ENCODE measurements at places on chromosomes 7 and 10. TPM values are rescaled to one million over a fixed set of nuclear protein-coding genes. Genes with fewer than 3 reads are reported as not detected.

The TRIM50 gene
- 0.48 TPM for total RNA-seq

DNA sequence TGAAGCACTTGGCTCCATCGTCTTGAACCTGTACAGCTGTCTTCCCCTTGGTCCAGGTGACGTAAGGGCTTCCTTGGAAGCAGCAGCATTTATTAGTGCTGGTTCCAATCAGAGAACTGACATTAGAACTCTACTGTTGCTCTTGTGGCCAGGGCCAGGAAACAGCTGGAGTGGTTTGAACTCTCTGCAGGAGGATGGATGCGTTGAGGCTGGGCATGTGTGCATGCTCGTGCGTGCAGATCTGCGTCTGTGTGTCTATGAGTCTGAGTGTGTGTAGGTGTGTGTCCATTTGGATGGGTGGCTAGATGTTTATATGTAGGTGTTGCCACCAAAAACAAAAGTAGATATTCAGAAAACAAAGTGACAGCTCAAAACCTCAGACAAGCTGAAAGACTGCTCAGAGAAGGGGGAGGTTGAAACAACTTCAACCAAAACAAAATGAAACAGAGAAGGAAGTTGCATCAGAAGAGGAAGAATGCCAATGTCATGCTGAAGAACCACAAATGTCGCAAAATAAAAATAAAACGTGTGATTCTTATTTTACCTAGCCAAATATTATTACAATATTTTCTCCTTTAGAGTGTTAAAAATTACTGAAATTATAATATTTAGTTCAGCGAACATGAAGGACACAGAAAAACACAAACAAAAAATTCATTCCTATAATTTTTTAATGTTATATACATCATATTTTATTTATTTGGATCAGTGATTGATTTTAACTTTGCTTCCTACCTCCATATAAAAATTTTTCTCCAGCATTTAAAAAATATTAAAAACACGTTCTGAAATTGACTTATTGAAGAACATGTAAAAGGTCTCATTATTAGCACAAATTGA lies 96.1 kb upstream of the MKLN1 start:
- DNase-seq: no peak

The MAT1A gene
- 1.2 TPM for total RNA-seq

DNA sequence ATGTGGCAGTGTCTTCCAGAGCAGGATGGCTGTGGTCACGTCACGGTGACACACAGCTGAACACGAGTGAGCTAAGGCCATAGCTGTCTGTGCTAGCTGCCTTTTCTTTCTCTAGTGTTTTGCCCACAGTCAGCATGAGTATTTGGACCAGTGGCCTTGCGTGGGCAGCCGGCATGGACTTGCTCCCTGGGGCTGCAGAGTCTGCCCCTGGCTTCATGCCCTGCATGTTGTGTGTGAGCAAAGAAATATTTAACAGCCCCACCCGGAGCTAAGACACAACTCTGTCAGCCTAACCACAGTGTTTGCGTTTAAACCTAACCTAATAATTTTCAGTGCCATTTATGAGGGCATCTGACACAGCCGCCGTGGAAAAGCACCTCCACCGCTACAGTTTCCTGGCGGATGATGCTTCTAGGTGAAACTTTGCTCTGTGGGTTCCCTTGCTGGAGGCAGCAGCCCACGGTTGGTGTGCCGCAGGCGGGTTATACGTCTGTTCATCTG lies 14.6 kb downstream of the CHST12 start:
- DNase-seq: no peak

DNA sequence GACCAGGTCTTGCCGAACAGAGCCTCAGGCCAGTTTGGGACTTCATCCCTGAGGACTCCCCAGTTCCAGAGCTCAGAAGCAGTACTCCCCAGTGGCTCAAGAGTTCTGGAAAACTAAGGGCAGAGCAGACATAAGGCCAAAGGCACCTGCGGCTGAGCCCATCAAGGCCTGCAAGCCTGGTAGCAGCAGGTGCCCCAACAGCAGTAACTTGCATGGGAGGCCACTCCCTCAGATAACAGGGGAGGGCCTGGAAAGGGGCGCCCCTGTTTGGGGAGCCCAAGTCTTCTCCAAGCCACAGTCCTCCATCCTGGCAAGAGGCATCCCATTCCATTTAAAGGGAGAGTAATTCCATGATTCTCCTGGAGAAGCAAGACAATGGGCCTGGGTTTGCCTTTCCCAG lies 13.0 kb downstream of the POLL start:
- DNase-seq: no peak

The NOBOX gene
- not detected for total RNA-seq

Data from umbilical cord (tissue), 2 donors.